Vagina (tissue), 2 donors: ENCODE measurements at places on chromosomes 1 and 21. TPM values are rescaled to one million over a fixed set of nuclear protein-coding genes. Genes with fewer than 3 reads are reported as not detected.

- DNase-seq, result no peak
Observed at GRCh38 chr1:6603915-6604558, 1.4 kb upstream of the KLHL21 start.

- DNase-seq, result no peak
Observed at GRCh38 chr1:160261556-160261892, 825 bp downstream of the DCAF8 start.

- DNase-seq, result no peak
Observed at GRCh38 chr1:189868021-189868420, 609.6 kb downstream of the BRINP3 start.

DNA sequence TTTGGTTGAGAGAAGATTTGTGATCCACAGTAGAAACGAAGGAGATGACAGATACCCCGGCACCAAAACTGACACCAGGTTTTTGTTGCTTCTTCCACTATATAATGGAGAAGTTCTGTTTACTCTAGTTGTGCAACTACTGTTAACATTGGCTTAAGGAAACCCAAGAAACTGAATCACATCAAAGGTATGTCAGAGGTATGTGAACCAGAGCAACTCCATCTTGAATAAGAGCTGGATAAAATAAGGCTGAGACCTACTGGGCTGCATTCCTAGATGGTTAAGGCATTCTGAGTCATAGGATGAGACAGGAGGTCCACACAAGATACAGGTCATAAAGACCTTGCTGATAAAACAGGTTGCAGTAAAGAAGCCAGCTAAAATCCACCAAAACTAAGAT lies 173.7 kb upstream of the CAMK1G start:
- DNase-seq, result no peak

DNA sequence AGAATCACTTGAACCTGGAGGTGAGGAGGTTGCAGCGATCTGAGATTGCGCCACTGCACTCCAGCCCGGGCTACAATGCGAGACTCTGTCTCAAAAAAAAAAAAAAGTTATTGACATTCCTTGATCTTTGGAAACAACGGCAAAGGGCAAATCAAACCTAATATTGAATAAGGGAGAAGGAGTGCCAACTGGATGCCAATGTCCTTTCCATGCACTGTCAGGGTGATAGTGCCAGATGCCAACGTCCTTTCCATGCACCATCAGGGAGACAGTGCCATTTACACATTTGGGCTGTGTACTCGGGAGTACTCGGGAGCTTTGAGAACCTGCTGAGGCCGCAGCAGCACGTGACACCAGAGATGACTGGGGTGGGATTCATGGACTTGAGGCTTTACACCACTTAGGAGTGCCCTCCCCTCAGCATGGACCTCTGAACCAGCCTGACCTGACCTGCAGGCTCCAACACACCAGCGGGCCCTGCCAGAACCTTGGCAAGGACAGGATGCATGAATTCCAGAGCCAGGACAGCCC lies 34.5 kb upstream of the SOD1 start:
- DNase-seq, result no peak

DNA sequence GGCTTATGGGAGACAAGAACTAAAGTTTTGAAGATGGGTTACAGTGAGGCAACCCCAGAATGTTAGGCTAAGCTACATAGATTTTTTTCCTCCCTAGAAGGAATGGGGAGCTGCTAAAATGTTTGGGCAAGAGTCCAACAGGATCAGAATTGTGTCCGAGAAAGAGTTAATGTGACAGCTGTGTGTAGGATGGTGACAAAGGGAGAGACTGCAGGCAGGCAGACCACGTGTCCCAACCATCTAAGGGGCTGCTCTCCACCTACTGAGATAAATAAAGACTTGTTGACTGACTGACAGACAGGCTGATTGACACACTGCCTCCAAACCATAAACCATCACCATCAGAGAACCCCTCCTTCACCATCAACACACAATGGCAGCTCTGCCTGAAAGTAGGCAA lies 133.7 kb upstream of the CTTNBP2NL start:
- no peak for DNase-seq

DNA sequence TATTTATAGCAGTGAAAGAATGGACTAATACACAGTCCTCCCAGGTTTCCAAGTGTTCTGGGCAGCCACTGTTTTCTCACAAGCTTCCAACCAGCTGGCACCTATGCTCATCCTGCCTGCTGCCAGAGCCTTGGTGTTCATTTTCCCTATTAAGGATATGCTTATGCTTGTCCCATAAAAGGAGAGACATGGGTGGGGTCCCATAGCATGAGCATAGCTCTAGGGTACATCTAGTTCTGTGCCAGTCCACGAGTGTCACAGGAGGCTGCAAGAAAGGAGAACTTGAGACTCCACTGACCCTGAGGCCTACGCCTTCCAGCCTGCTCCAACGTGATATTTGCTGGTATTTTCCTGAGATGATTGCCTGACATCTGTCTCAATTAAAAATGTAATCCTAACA lies 192.4 kb upstream of the PTGFR start:
- no peak for DNase-seq

DNA sequence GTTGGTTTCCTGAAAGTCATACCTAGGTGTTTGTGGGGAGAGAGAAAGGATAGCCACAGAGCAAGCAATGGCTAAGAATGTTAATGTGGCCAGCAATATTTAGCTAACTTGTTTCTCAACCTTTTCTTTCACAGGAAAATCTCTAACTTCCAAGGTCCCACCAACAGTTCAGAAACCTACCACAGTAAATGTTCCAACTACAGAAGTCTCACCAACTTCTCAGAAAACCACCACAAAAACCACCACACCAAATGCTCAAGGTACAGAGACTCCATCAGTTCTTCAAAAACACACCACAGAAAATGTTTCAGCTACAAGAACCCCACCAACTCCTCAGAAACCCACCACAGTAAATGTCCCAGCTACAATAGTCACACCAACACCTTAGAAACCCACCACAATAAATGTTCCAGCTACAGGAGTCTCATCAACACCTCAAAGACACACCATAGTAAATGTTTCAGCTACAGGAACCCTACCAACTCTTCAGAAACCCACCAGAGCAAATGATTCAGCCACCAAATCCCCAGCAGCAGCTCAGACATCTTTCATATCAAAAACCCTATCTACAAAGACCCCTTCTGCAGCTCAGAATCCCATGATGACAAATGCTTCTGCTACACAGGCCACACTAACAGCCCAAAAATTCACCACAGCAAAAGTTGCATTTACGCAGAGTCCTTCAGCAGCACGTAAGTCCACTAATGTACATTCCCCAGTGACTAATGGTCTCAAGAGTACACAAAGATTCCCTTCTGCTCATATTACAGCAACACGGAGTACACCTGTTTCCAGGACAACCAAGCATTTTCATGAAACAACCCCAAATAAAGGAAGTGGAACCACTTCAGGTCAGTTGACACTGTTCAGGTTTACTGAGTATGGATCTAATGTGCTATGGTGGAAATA lies 15.3 kb downstream of the CD55 start:
- no peak for DNase-seq

GRCh38 chr1:165542015-165542631 lies 1.7 kb upstream of the LRRC52 start:
- DNase-seq, result no peak

GRCh38 chr1:7842517-7842916 lies 10.3 kb downstream of the UTS2 start:
- no peak for DNase-seq

- DNase-seq, result no peak
Observed at GRCh38 chr1:202860744-202861419, 28.1 kb downstream of the RABIF start.

GRCh38 chr21:42080788-42081083 lies 9.6 kb downstream of the UMODL1 start:
- DNase-seq, result no peak

DNA sequence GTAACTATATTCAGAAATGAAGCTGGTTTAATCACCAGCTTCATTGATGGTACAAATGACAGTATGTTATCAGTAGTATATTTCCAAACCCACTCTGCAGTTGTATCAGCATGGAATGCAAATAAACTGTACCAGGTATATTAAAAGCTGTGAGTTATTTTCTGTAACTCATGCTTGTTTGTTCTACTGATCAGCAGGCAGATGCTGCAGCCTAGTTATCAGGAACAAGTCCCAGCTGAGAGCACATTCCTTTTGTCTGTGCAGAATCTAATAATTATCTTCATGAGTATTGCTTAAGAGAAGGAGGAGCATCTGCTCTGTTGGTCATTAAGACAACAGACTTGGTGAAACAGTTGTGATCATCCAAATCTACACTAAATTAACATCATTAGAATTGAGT lies 1331.1 kb downstream of the MRPL39 start:
- no peak for DNase-seq

GRCh38 chr1:55592122-55592521 lies 377.0 kb upstream of the USP24 start:
- DNase-seq, result peak; percentile 79

DNA sequence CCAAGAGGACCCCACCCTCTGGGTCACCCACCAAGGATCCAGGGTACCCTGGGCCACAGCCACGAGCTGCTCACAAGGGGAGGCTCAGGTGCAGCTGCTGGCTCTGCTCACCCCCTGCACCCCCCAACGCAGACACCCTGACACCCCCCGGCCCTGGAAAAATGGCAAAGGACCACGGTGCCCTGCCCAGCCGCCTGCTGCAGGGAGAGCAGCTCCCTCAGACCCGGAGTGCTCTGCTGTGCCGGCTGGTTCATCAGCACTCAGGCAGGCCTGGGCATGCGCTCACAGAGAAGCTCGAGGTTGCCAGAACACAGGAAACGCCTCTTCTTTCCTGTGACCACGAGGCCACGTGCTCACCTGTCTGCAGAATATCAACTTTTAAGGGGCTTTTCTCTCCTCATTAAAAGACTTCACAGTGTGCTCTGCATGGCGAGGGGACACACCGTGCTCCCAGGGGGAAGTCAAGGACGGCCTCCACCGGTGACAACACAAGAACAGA lies 4.3 kb upstream of the C1QTNF12 start:
- DNase-seq, result no peak

GRCh38 chr1:156486421-156487344 lies 13.9 kb downstream of the MEF2D start:
- DNase-seq, result no peak

GRCh38 chr1:59730759-59731478 lies 83.8 kb upstream of the HOOK1 start:
- DNase-seq, result no peak

GRCh38 chr1:85417017-85417416 lies 47.9 kb downstream of the DDAH1 start:
- DNase-seq, result no peak

DNA sequence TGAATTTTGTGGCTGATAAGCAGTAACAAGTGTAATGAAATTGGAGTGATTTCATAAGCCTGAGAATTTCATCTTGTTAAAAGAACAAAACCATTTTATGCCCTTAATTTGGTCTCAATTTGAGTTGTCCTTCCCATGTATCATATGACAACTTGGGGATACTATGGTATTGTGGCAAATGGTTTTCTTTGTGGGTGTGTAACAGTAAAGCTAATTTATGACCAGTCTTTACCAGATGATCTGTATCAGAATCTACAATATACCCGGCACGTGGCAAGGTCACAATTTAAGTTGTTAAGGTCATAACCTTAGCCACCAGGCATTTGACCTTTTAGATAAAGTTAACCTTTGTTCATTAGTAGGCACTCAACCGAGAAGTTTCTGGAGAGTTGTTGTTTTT lies 9.1 kb downstream of the NFIA start:
- no peak for DNase-seq

GRCh38 chr1:216739793-216740192 lies 16.6 kb upstream of the ESRRG start:
- DNase-seq, result no peak

GRCh38 chr21:45016031-45016405 lies 58.4 kb upstream of the ADARB1 start:
- no peak for DNase-seq

- no peak for DNase-seq
Observed at GRCh38 chr1:248924696-248925532, 18.9 kb downstream of the PGBD2 start.

The FCRLB gene
- not detected for total RNA-seq

The RSPO1 gene
- total RNA-seq, result 23.3 TPM

The PRSS38 gene
- total RNA-seq, result not detected

The AKR7A3 gene
- total RNA-seq, result 4.2 TPM

The RIMS3 gene
- total RNA-seq, result 4.7 TPM

The S100A7A gene
- not detected for total RNA-seq

The FASLG gene
- not detected for total RNA-seq

The PLA2G4A gene
- 12.5 TPM for total RNA-seq

The CNIH4 gene
- 36.1 TPM for total RNA-seq

The HSPB7 gene
- total RNA-seq, result 19.4 TPM
